ENCODE measurements at places on chromosomes 1 and 21.

- peaks cover 4% of the 10 kb centered on the region for H3K4me1 ChIP-seq
- no peak overlapping the region for H3K27ac ChIP-seq
- no peaks in the 10 kb centered on the region for H3K36me3 ChIP-seq
- H3K27me3 ChIP-seq: no peaks in the 10 kb centered on the region
- no peak overlapping the region for H3K4me3 ChIP-seq
- DNase-seq: peak; percentile 58
Observed at GRCh38 chr1:229993060-229993459, 74.0 kb upstream of the GALNT2 start.

DNA sequence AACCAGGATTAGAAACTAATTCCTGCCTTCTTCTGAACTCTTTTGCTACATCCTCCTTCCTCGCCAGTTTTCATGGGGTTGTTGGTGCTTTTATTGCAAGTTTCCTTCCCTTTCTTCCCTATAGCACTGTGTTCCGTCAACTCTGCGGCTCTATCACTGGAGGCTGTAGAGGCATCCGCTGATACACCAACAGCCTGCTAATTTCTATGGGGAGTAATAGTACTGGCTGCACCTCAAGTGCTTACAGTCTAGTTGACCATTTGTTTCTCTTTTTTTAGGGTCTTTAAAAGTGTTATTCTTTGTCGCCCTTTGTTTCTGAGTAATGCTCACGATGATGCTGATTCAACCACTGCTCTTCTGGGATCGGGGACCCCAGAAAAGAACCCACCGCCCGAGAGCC lies 746 bp downstream of the MIS18A start:
- H3K4me3 ChIP-seq: peak overlapping the region; percentile 76
- peaks cover 13% of the 10 kb centered on the region for H3K4me1 ChIP-seq
- no peaks in the 10 kb centered on the region for H3K27me3 ChIP-seq
- no peak for DNase-seq
- no peak overlapping the region for H3K27ac ChIP-seq

DNA sequence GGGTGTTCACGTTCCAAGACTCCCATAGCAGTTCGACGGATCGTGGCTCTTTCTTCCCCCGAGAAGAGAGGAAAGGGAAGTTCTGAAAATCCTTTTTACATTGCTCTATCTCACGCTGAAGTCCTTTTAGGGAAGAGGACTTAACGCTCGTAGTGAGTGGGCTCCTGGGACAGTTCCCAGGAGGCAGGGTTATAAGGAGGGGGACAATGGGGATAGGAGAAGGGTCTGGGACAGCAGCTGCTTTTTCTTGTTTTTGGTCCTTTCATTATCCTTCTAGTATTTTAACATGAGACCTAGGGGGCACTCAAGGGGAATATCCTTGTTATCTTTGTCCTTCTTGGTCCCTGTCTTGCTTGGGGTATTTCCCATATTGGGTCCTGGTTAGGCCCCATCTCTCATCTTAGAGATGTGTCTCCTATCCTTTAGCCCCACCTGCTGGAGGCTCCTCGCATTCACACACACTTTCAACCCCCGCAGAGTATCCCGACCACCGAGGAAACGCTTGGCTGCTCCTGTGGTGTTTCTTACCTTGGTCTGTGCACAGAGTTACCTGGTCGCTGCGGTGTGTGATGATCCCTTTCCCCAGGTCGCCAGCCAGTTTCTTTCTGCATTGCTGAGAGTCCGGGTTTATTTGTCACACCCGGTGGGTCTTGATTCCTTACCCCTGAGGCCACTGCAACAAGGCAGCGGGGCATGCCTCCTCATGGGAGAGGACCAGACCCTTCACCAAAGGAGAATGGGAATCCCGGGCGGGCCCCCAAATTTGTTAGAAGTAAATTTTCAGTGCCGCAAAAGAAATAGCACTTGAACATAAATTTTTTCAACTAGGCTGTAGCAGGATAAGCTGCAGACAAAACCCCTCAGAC lies 29.7 kb downstream of the SCCPDH start:
- H3K36me3 ChIP-seq: no peaks in the 10 kb centered on the region
- H3K27ac ChIP-seq: no peak overlapping the region
- no peaks in the 10 kb centered on the region for H3K4me1 ChIP-seq
- H3K4me3 ChIP-seq: no peak overlapping the region

DNA sequence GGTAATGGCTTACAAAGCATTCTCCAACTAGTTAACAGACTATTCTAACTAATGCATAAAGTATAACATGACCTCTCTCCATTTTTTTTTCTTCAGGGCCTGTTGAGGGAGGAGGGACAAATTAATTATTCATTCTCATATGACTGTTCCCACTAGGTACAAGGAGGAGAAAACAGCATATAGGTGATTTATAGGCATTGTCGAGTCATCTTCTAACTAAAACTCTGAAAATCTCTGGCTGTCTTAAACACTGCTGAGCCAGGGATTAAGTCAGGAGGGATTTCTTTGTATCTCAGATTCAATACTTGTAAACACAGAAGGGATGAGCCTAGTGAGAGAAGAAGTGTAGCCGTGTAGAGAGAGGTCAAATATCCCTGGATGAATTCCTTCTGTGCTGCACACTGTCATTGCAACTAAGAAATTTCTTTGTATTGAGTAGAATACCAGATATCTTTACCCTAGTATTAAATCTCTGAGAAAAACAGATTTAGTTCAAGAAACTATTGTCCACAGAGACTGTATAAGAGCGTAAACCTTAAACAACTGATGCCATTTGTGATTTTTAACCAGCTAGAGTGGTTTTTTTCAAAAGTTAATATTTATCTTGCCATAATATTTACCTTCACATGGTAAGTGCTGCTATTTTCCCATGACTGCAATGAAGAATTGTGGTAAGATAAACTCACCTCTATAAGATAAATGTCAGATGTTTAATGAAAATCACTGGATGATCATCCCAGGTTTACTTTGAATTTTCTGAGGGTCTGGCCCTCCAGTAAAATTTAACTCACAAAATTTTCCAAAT lies 465.3 kb downstream of the RWDD3 start:
- H3K4me1 ChIP-seq: no peaks in the 10 kb centered on the region
- no peaks in the 10 kb centered on the region for H3K36me3 ChIP-seq
- no peaks in the 10 kb centered on the region for H3K27me3 ChIP-seq
- no peak for DNase-seq
- no peak overlapping the region for H3K4me3 ChIP-seq
- H3K27ac ChIP-seq: no peak overlapping the region
